ENCODE measurements at places on chromosomes 4 and X. TPM values are rescaled to one million over a fixed set of nuclear protein-coding genes. Genes with fewer than 3 reads are reported as not detected.

Gene TKTL2
- total RNA-seq = not detected

Gene NIPAL1
- 2.0 TPM for total RNA-seq

Gene TBC1D19
- total RNA-seq = 18.1 TPM

Gene SLC16A2
- total RNA-seq = 10.7 TPM

Gene GABRE
- 13.5 TPM for total RNA-seq

Gene JAKMIP1
- total RNA-seq = not detected

Gene SHROOM3
- total RNA-seq = 192 TPM

- H3K27me3 ChIP-seq = no peaks in the 10 kb centered on the region
- no peaks in the 10 kb centered on the region for H3K36me3 ChIP-seq
- no peaks in the 10 kb centered on the region for H3K4me1 ChIP-seq
- DNase-seq = no peak
These were observed 90.3 kb upstream of the GK2 start for GRCh38 chr4:79498282-79498681.

DNA sequence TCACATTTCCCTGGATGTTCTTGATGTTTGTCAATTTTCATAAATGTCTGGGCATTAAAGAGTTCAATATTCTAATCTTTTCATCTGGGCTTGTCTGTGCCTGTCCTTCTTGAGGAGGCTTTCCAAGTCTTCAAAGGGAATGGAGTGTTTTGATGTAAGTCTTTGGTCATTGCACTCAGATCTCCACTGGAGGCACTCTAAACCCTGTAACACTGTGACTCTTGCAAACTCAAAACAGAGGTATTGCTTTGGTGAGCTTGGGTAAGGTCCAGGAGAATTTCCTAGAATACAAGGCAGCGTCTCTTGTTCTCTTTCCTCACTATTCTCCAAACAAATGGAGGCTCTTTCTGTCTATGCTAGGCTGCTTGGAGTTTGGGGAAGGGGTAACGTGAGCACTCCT is 1118.1 kb upstream of the PABPC4L start:
- DNase-seq = no peak
- no peaks in the 10 kb centered on the region for H3K27me3 ChIP-seq
- H3K36me3 ChIP-seq = no peaks in the 10 kb centered on the region
- H3K27ac ChIP-seq = no peak overlapping the region
- no peak overlapping the region for H3K4me3 ChIP-seq

GRCh38 chr4:821181-821591 is 4.7 kb downstream of the CPLX1 start:
- no peaks in the 10 kb centered on the region for H3K36me3 ChIP-seq
- peaks cover 16% of the 10 kb centered on the region for H3K27me3 ChIP-seq
- H3K4me3 ChIP-seq = no peak overlapping the region
- H3K27ac ChIP-seq = no peak overlapping the region
- no peak for DNase-seq

DNA sequence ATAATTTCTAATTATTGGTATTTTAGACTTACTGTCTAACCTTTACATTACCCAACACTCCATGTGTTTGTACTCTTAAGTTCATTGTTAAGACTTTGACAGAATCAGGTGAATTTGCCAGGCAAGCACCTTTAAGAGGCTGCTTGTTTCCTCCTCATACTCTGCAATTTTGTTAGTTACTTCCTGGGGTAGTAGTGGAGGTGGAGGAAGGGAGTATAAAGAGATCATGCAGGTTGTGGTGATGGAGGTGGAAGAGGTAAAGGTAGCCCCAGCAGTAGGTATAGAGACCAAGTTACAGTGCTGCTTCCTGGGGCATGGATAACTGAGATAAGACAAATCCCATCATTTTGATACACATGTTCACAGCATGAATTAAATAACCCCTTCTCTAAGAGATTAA is 6.7 kb downstream of the WDR44 start:
- no peaks in the 10 kb centered on the region for H3K36me3 ChIP-seq
- H3K4me1 ChIP-seq = peaks cover 4% of the 10 kb centered on the region
- no peak overlapping the region for H3K27ac ChIP-seq

DNA sequence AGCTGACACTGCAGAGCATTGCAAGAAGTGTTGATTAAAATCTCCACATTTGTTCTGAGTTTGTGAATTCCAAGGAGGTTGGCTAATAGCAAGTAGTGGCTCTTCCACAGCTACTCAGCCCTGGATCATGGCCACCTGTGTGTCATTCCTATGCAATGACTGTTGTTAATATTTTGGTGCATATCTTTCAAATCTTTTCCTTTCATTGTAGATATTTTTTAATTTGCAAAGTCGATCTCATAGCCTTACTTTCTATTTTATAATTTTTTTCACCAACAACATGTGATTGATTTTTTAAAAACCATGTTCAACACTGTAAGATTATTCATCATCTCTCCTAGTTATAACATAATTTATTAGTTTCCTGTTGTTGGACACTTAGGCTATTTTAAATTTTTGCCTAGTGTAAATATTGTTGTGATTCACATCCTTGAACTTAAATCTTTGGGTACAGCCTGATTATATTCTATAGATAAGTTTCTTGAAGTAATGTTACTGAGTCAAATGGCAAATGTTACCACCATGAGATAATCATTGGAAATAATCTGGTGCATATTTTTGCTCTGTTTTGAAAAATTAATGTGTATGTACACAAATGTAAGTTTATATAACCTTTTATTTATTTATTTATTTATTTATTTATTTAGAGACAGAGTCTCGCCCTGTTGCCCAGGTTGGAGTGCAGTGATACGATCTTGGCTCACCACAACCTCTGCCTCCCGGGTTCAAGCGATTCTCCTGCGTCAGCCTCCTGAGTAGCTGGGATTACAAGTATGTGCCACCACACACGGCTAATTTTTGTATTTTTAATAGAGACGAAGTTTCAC is 17.1 kb upstream of the ARHGAP10 start:
- DNase-seq = no peak
- no peaks in the 10 kb centered on the region for H3K27me3 ChIP-seq
- no peaks in the 10 kb centered on the region for H3K36me3 ChIP-seq

DNA sequence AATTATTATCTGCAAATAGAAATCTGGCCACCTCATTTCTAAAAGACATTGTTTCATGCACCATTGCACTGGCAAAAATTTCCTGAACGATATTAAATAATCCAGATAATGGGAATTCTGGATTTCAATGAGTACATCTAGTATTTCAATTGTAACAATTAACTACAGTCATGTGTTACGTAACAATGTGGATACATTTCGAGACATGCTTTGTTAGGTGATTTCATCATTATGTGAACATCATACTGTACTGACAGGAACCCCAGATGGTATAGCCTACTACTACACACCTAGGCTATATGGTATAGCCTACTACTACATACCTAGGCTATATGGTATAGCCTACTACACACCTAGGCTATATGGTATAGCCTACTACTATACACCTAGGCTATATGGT is 14.8 kb downstream of the LAMTOR3 start:
- peaks cover 59% of the 10 kb centered on the region for H3K36me3 ChIP-seq
- no peak overlapping the region for H3K4me3 ChIP-seq
- no peaks in the 10 kb centered on the region for H3K27me3 ChIP-seq
- H3K4me1 ChIP-seq = no peaks in the 10 kb centered on the region

DNA sequence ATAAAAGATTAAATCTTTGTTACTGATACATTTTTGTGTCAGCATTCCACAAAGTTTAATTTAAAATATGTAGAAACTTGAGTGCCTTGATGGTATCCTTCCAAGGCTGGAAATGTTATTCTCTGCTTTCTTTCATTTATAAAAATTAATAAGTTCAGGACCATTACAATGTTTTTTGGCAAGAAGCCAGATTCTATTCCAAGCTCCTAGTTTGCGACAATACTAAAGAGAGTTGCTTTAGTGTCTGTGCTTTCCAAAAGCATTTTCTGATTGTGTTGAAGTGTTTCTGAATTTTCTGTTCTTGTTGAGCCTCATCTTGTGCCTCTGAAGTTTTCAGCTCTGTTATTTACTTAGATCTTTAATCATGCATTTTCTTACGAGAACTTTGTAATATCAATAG is 516.2 kb downstream of the KCTD8 start:
- H3K4me1 ChIP-seq = no peaks in the 10 kb centered on the region
- H3K36me3 ChIP-seq = no peaks in the 10 kb centered on the region
- no peak for DNase-seq
- H3K27ac ChIP-seq = no peak overlapping the region

DNA sequence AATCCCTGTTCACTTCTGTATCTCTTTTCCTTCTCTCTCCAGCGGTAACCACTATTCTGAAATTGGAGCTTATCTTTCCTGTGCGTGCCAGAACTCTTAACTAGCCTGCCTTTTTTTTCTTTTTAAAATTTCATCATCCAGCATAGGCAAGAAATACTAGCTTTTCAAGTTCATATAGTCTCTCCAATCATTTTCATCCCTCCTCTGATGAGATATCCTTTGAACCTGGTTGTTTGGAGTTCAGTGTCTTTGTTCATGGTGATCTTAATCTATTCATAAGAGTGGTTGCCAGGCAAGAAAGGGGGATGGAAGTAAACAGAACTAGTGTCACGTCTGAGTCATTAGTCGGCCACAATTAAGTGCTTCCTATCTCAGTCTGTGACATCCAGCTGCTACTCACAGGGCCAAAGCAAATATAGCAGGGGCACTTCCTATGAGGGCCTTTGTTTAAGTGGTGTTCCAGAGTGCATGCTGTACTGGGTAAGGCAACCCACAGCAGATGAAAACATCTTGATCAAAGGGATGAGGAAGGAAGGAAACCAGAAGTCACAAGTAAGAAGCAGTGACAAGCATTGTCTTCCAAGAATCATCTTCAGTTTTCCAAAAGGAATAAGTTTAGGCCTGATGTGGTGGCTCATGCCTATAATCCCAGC is 56.4 kb upstream of the XIAP start:
- no peak overlapping the region for H3K27ac ChIP-seq
- no peaks in the 10 kb centered on the region for H3K4me1 ChIP-seq
- H3K4me3 ChIP-seq = no peak overlapping the region
- H3K27me3 ChIP-seq = no peaks in the 10 kb centered on the region

DNA sequence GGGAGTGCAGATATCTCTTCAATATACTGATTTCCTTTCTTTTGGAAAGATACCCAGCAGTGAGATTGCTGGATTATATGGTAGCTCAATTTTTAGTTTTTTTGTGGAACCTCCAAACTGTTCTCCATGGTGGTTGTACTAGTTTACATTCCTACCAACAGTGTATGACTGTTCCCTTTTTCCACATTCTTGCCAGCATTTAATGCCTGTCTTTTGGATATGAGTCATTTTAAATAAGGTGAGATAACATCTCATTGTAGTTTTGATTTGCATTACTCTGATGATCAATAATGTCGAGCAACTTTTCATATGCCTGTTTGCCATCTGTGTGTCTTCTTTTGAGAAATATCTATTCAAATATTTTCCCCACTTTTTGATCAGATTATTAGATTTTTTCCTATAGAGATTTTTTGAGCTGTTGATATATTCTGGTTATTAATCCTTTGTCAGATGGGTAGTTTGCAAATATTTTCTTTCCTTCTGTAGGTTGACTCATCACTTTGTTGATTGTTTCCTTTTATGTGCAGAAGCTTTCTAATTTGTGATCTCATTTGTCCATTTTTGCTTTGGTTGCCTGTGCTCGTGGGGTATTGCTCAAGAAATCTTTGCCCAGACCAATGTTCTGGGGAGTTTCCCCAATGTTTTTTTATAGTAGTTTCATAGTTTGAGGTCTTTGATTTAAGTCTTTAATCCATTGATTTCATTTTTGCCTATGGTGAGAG is 552.7 kb downstream of the ZNF674 start:
- H3K4me1 ChIP-seq = no peaks in the 10 kb centered on the region
- no peak for DNase-seq
- H3K27ac ChIP-seq = no peak overlapping the region
- no peaks in the 10 kb centered on the region for H3K27me3 ChIP-seq

DNA sequence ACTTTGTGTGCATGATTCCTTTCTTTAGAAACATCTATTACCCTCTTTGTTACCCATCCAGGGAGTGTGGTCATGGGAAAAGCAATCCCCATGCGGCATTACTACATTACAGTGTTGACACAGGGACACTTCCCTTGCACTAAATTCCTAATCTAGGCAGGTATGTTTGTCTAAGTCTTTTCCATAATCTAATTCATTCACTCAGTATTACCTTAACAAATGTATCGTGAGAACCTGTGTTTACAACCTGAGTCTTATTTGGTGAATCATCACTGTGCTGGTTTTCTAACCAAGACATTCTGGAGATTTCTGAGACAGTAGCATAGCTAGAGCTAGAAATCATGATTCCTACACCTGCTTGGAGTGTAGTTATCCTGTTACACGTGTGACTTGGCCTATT is 326.8 kb downstream of the BMPR1B start:
- H3K4me3 ChIP-seq = no peak overlapping the region
- no peak overlapping the region for H3K27ac ChIP-seq
- H3K4me1 ChIP-seq = peaks cover 6% of the 10 kb centered on the region
- no peaks in the 10 kb centered on the region for H3K27me3 ChIP-seq
- no peaks in the 10 kb centered on the region for H3K36me3 ChIP-seq

DNA sequence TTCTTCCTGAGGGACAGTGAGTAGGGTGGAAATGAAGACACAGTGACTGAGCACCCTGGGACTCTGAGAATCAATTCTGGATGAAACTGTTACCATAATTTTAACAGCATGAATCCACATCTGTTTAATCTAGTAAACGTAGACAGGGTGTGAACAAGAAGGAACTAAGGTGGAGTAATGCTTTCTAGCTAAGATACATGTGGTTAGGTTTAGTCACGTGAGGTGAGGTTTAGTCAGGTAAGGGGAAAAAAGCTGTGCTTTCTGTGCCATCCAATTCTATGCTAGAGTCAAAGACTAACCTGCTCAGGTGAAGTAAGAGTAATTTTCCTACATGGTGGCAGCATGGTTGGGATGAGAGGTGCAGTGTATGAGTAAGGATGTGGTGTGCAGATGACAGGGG is 54.0 kb upstream of the C4orf54 start:
- H3K4me1 ChIP-seq = no peaks in the 10 kb centered on the region
- no peaks in the 10 kb centered on the region for H3K36me3 ChIP-seq
- no peak for DNase-seq
- H3K4me3 ChIP-seq = no peak overlapping the region
- no peaks in the 10 kb centered on the region for H3K27me3 ChIP-seq

Data from ascending aorta (tissue), 2 donors.